ENCODE measurements at places on chromosomes 6 and 20.

GRCh38 chr6:136440203-136440602 is 110.0 kb downstream of the MAP7 start:
- DNase-seq: no peak

DNA sequence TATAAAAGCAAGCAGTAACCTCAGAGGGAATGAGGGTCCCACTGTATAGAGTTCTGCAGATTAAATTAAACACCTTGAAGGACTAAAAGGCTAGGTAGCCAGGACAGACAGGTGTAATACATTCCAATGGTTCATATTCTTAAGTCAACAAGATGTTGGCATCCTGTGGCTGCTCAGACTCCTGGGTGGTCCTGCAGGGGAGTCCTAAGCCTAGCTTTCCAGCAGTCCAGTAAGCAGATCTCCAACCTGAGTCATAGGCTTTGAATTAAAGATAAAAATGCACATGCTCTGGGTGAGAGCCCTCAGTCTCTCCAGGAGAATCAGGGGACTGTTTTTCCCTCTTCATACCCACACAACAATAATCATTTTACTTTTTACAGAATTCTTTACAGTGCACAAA is 307.3 kb upstream of the SUPT3H start:
- no peak for DNase-seq

DNA sequence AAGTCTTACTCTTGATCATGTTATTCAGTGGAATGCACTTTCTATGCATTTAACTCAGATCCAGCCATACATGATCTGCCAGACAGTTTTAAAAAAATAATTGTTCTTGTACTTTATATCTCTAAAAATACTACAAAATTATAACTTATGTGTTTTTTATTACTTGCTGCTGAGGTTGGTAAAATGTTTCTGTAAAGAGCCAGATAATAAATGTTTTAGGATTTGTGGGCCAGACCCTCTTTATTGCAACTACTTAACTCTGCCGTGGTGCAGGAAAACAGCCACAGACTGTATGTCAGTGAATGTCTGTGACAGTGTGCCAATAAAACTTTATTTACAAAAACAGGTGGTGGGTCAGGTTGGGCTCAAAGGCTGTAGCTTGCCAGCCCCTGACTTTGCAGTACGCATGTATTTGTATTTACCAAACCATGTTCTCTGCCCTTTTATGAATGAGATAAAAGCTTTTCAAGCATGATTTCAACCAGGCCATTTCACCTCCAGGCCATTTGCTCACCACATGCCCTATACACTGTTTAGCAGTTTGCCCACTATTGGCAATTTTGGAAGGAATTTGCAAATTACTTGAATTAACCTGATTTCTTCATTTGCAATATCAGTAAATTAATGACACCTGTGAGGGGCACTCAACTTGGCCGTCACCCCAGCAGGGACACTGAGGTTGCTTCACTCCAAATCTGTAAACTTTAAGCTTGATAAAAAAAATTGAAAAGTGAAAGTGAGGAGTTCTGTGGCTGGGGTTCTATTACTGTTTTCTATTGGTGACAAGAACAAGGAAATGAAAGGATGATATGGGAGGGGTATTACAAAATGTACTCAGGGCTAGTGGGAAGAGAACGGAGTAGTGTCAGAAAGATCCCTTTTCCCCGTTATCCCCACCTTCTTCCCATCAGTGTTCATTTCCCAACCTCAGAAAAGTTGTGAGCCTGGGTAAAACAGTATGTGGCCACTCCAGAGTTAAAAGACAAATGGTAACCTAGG is 133.4 kb downstream of the CEBPB start:
- no peak for DNase-seq

GRCh38 chr6:17707371-17707651 is 586 bp upstream of the NUP153 start:
- no peak for DNase-seq

DNA sequence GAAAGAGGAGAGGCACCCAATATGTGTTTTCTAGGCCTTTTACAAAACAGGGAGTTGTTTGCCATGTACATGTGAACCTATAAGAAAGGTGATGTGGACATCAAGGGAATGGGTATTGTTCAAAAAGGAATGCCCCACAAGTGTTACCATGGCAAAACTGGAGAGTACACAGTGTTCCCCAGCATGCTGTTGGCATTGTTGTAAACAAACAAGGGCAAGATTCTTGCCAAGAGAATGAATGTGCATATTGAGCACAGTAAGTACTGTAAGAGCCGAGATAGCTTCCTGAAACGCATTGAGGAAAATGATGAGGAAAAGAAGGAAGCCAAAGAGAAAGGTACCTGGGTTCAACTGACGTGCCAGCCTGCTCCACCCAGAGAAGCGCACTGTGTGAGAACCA is 13.1 kb downstream of the QRSL1 start:
- no peak for DNase-seq

DNA sequence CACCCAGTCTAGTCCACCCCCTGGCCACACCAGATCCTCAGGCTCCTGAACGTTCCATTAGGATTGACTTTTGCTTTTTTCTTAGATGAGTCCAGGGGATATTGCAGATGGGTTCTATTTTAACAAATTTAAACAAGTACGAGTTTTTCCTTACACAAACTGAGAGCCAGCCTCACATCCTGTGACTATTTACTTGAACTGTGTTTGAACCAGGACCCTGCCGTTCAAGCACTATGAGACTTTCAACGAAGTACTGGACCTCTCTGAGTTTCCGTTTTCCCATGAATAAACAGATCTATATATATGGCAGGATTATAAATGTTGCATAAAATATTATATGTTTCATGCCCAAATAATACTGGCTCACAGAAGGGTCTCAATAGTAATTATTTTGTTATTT is 1.4 kb upstream of the METTL24 start:
- no peak for DNase-seq

DNA sequence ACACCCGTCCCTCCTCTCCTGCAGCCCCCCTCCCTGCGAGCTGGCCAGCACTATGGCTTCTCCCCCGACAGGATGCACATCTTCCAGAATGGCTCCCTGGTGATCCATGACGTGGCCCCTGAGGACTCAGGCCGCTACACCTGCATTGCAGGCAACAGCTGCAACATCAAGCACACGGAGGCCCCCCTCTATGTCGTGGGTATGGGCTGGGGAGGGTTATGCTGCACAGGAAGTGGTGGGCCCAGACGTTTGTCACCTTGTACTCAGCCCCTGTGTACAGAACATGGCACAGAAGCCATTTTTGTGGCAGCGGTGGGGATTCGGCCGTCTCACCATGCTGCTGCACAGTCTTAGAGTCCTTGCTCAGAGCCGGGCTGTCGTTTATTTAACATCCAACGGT is 29.0 kb upstream of the SRF start:
- DNase-seq: no peak

- DNase-seq: no peak
Measured at GRCh38 chr6:158832026-158832425, 12.9 kb upstream of the EZR start.

DNA sequence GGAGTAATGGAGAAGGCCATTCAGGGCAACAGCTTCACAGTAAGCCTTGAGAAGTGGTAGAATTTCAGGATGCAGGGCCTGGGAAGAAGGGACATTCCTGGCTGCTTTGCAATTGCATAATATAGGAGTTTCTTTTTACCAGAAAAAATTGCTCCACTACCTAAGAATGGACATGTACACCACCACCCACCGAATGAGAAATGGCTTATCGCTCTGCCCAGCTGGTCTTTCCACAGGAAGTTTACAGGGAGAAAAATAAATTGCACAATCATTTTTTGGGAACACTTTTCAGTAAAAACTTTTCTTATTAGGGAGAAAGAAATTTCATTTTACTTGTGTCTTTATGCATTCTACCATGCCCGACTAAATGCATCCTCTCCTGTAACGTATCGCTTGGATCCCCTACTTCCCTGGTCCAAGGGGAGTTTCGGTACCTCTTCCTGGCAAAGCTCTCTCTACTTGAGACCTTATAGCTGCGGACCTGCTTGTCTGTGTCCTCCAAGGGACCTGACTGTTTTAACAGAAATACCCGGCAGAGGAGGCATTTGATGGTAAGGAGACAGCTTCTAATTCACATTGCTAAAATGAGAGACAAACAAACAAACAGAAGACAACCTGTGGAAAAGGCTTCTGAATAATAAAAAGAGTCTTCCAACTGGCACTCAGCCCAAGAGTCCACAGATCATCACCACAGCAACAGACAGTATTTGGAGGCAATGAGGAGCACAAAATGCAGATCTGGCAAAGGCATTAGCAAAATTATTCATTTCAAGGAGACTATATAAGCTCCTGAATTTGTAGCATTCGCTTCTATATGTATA is 54.2 kb downstream of the MAP3K5 start:
- no peak for DNase-seq

DNA sequence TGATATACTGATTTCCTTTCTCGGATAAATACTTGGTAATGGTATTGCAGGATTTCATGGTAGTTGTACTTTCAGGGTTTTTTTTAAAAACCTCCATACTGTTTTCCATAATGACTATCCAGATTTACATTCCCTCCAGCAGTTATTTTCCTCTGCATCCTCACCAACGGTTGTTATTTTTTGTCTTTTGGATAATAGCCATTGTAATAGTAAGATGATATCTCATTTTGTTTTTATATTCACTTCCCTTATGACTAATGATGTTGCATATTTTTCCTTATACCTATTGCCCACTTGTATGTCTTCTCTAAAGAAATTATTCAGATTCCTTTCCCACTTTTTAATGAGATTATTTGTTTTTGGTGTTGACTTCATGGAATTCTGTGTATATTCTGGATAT is 231.0 kb downstream of the MEI4 start:
- no peak for DNase-seq

DNA sequence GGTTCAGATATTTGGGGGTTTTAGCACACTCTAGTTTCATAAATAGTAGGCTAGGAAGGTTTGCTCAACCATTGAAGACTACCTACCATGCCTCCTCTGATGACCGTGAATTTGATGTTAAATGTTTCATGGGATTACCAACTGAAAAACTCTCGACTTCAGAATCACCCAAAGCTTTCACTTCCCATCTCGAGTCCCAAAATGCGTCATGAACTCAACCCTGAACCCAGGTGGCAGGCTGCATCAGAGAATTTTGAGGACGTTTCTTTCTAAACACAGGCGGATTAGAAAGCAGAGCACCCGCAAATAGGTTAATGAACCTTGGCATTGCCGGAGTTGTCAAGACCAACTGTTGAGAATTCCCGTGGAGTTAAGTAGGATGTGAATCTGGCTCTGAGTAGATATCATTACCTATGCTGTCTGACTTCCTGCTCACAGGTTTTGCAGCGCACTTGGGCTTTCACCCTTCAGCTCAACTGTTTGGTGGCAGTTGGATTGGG is 98.4 kb upstream of the ADTRP start:
- no peak for DNase-seq

- no peak for DNase-seq
Measured at GRCh38 chr6:157019115-157019641, 242.0 kb downstream of the ARID1B start.

GRCh38 chr20:33650753-33651561 is 11.2 kb upstream of the C20orf144 start:
- DNase-seq: no peak

GRCh38 chr6:88402909-88403308 is 236.8 kb upstream of the CNR1 start:
- no peak for DNase-seq

- no peak for DNase-seq
Measured at GRCh38 chr20:37893566-37894241, 9.2 kb upstream of the VSTM2L start.

DNA sequence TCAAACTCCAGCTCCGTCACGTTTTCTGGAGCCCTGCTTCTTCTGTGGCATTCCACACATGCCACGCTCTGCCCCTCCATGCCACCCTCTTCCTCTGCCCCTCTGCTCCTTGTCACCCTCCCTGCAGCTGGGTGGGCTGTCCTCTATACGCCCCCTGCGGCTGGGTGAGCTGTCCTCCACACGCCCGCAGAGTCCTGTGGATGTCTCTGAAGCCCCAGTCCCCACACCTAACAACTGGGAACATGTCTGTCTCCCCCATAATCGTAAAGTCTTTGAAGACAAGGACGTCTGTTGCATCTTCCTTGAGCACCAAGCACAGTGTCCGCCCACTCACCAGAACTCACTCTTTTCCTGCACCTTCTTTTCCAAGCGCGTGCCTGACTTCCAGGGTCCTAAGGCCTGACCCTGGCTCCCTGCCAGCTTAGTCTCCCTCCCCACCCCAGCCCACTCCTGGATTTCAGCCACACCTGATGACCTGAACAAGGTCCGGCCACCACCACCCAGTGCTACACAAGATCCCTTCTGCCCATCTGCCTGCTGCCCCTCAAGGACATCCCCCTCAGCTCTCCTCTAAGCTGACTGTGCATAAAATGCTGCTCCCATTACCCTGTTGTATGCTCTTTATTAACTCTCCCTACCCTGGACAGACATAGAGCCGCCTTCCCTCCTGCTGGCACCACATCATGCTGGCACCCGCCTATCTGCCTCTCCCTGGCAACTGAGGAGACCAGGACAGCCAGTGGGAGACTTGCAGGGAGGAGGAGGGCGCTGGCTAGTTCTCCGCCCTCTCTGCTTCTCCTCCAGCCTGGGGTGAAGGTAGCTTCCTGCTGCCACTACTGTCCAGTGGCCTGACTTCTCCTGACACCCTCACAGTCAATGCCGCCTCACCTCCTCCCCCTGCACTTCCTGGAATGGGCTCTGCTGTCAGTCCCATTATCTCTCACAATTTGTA is 10.7 kb upstream of the PRR18 start:
- no peak for DNase-seq

GRCh38 chr6:75201901-75202672 is 3.8 kb downstream of the COL12A1 start:
- no peak for DNase-seq

DNA sequence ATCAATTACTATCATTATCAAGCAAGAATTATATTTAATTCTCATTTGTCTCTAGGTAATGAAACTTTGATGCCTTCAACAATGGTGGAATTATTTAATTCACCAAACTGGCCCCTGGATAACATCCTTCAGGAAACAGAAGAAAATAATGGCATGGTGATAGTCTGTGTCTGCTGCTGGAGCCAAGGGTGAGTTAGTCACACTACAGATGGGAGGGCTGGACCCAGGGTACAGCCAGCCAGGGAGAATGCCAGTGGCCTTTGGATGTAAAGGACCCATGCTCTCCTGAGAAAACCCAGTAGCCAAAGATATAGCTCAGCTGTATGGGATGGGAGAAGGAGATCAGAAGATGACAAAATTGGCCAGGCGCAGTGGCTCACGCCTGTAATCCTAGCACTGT is 60.0 kb upstream of the CNKSR3 start:
- DNase-seq: no peak

All from activated naive CD4-positive, alpha-beta T cell (primary cell).